T-cell (primary cell): ENCODE measurements at places on chromosomes 3 and 15.

GRCh38 chr3:129439226-129439816 lies 427 bp downstream of the MBD4 start:
- peak; percentile 23 for DNase-seq

DNA sequence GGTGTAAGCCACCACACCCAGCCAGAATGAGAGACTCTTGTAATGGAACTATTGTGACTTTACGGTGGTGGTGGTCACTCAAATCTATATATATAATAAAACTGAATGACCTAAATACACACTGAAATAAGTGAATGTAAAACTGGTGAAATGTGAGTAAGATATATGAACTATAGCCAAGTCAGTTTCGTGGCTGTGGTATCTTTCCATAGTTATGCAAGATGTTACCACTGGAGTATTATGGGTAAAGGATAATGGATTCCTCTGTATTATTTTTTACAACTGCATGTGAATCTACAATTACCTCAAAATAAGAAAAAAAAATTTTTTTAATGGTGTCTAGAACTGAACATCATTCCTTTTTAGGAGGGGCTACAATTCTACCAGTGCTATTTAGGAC lies 21.9 kb downstream of the PIK3CB start:
- no peak for DNase-seq

- no peak for DNase-seq
Observed at GRCh38 chr3:186090901-186091300, 18.0 kb downstream of the ETV5 start.

DNA sequence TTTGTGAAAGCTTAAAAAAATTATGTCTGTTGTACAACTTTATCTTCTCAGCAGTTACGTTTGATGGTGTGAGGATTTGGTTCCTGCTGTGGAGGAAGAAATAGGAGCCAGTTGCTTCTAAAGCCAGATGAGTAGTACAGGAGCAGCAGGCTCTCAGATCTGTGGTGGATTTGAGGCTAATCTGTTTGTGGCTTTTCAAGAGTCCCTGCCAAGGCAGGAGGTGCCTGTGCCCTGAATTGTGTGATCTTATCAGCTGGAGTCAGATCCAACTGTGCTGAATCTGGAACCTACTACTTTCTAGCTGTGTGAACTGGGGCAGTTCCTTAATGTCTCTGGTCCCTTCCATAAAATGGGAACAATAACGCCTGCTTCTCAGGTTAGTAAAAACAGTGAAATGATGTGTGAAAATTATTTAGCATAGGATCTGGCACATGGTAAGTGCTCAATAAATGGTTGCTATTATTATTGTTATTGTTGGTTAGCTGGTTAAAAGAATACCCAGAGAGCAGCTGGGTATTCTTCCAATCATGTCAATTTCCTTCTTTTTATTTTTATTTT lies 7.7 kb downstream of the CLDN11 start:
- DNase-seq = no peak

DNA sequence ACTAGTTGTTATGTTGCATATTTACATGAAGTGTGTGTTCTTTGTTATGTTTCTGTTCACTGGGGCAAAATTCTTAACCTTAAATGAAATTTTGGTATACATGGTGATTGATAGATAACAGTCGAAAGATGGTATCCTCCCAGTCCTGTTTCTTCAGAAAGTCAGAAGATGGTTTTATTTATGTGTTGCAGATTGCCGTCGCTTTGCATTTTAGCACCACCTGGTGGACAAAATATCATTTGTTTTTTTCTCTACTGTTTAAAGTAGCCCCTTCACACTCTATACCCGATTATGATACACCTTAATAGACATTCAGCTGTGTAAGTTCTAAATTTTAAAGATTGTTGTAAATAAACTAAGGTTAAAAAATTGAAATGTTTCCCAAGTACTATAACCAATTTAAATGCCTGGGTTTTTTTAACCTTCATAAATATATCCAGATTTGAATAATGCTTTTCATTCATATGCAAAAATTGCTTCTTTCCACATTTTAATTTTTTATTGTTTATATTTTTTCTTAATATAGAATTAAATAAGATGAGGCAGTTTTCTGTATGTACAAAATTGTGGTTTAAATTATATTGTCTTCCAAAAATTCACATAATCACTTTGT lies 152.2 kb downstream of the ALCAM start:
- no peak for DNase-seq

- DNase-seq = no peak
Observed at GRCh38 chr3:64867224-64867623, 179.4 kb upstream of the ADAMTS9 start.

- no peak for DNase-seq
Observed at GRCh38 chr15:97684249-97684648, 276.3 kb upstream of the ARRDC4 start.
